Fibroblast of skin of right biceps (primary cell): ENCODE measurements at places on chromosomes 1 and 21.

DNA sequence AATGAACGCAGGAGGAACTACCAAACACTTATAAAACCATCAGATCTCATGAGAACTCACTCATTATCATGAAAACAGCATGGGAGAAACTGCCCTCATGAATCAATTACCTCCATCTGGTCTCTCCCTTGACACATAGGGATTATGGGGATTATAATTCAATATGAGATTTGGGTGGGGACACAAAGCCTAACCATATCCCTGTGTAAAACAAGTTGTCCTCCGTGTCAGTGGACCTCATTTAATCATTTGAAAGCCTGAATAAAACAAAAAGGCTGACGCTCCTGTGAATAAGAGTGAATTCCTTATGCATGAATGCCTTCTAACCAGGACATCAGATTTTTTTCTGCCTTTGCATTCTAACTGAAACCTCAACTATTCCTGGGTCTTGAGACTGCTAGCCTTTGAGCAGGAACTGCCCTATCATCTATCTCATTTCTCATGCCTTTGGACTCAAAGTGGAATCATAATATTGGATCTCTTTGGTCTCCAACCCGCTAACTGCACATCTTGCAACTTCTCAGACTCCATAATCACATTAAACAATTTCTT is 648.8 kb downstream of the ADGRL2 start:
- peak; percentile 29 for DNase-seq

DNA sequence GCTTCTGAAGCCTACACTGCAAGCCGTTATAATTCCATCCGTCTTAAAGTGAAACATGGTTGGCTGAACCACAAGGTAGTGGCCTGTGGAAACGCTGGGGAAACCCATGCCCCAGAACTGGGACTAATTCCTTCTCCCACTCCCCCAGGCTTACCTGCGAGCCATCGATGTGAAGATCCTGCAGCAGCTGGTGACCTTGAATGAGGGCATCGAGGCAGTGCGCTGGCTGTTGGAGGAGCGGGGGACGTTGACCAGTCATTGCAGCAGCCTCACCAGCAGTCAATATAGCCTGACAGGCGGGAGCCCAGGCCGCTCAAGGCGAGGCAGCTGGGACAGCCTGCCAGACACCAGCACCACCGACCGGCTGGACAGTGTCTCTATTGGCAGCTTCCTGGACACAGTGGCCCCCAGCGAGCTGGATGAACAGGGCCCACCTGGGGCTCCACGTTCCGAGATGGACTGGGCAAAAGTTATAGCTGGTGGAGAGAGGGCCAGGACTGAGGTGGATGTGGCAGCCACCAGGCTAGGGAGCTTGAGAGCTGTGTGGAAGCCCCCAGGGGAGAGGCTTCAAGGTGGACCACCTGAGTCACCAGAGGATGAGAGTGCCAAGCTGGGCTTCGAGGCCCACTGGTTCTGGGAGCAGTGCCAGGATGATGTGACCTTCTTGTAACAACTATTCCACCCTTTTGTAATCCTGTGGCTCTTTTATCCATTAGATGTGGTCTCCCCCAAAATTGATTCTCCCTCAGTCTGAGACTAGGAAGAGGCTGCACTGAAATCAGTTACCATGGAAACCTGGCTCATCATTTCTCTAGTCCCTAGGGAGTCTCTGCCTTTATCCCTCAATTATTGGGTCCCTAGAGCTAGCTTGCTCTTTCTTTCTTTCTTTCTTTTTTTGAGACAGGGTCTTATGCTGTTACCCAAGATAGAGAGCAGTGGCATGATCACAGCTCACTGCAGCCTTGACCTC is 16.7 kb downstream of the LURAP1 start:
- DNase-seq, result peak; percentile 15

DNA sequence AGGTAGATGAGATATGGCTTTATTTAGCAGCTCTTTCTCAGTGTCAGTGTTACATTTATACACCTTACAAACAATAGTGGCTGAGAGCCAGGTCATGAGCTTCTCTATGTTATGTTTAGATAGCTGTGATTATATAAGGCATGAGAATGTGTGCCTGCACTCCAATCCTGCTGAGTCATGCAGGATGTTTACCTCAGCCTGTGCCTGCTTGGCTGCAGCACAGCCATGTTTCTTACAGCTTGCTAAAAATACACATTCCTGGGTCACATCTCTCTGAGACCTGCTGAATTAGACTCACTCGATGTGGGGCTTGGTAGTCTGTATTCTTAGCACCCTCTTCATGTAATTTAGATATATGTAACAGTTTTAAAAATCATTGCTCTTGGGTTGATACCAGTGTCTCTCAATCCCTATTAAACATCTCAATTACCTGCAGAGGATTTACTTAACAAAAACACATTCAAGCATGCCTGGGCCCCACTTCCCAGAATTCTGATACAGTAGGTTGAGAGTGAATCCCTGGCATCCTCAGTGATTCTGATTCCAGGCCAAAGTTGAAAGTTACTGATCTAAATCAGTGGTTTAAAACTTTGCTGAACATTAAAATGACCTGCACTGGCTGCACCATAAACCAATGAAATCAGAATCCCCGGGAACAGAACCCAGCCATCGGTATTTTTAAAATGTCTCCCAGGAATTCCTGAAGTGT is 107.5 kb downstream of the GDAP2 start:
- DNase-seq, result peak; percentile 97

- peak; percentile 92 for DNase-seq
Measured at GRCh38 chr1:64934115-64934877, 32.1 kb downstream of the JAK1 start.

DNA sequence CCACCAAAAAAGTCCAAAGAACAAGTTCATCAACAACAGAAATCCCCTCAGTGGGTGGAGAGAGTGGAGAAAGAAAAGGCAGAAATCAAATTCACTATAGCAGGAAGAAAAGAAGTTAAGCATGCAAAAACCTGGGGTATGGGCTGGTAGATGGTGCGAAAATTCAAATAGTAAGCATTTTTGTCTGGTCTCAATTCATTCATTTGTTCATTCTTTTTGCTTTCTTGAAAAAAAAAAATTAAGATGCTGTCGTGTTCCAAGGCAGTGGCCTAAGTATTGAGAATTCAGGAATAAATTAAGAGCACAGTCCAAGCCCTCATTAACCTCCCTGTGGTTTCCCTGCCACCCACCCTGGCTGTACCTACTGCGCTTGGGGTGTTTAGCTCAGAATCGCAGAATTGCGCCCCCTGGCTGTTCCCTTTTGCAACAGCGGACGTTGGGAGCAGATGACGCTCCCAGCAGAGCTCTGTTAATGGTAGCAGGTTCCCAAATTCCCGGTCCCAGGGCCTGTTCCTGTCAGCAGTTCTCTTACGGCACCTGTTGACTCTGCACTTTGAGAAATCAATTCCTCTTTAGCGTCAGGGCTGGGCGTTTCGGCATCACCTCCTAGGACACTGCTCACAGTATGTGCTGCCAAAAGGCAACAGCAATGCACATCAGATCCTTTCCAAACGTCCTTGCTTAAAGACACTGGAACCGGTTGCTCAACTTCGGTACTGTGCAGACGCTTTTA is 34.0 kb upstream of the SSX2IP start:
- no peak for DNase-seq

- peak; percentile 83 for DNase-seq
Measured at GRCh38 chr1:38038861-38039260, 7.7 kb downstream of the POU3F1 start.

DNA sequence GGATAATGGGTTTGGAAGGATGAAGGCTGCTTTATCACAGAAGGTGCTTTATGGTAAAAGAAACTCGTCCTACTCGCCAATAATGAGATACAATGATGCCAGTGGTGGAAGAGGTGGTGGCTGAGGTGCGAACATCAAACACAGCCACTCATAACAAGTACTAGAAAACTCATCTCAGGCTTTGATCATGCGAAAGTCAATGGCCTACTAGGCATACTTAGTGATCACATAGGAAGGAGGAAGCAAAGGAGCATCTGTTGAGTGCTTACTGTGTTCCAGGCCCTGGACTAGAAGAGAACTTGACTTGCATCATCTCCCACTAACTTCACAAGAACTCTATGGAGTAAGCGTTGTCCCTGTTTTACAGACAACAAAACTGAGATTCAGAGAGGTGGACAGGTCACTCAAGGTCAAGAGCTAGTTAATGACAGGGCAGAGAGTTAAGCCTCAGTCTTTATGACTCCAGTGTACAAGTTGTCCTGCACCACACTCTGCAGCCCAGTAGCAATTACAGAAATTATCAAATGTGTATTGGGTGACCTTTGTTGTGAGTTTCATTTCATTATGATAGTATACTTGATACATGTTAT is 33.6 kb downstream of the RUNX1 start:
- no peak for DNase-seq

- DNase-seq, result no peak
Measured at GRCh38 chr1:16212251-16212961, at the start of gene ARHGEF19. Gene ARHGEF19 (minus strand): TSS chr1:16212652. CDS start chr1:16209054, 3,598 bp downstream.

DNA sequence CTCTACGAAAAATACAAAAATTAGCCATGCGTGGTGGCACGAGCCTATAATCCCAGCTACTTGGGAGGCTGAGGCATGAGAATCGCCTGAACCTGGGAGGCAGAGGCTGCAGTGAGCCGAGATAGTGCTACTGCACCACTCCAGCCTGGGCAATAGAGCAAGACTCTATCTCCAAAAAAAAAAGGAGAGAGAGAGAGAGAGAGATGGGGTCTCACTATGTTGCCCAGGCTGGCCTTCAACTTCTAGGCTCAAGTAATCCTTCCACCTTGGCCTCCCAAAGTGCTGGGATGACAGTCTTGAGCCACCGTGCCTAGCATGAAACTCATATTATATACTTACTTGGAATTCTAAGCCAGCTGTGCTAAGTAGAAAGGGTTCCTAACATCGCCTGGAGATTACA is 29.7 kb downstream of the PSMB2 start:
- no peak for DNase-seq

DNA sequence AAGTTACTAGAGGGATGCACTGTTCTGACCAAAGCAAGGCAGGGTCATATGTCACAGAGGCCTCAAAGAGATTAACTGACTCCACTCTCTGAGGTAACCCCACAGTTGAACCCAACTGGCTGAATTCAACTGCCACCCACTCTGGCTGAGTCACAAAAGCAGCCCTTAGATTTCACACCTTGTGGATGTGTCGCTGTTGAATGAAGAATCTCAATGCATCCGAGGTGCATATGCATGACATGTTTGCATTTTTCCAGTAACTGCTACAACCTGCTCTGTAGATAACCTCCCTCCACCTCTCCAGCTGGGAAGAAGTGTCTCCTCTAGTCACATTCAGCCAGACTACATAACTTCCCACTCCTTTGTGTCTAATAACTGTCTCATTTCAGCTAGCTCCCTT is 27.9 kb upstream of the KIF21B start:
- DNase-seq, result no peak

DNA sequence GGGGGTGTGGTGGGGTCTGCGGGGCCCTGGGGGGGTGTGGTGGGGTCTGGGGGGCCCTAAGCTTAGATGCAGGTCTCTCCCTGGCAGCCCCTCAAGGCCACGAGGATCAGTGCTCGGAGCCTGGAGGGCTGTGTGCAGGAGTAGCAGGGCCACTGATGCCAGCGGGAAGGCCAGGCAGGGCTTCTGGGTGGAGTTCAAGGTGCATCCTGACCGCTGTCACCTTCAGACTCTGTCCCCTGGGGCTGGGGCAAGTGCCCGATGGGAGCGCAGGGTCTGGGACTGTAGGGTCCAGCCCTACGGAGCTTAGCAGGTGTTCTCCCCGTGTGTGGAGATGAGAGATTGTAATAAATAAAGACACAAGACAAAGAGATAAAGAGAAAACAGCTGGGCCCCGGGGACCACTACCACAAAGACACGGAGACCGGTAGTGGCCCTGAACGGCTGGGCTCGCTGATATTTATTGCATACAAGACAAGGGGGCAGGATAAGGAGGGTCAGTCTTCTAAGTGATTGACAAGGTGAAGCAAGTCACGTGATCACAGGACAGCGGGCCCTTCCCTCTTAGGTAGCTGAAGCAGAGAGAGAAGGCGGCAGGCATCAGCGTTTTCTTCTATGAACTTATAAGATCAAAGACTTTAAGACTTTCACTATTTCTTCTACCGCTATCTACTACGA is 8.7 kb downstream of the RNF223 start:
- no peak for DNase-seq

DNA sequence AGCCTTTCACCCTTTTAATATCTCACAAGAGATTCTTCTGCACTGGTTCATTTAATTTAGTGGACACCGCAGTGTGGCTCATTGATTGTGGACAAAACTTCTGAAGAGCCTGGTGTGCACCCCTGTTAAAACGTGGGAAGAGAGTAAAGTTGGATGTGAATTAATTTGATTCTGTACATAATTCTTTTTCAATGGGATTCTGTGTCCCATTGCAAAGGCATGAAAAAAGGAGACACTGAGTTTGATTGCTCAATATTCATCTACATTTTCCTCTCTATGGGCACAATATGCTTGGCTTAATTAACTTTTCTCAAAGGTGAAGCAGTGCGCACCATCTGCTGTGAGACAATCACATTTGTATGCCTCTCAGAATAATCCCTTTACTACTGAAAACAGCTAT is 95.1 kb downstream of the BARHL2 start:
- DNase-seq, result no peak

DNA sequence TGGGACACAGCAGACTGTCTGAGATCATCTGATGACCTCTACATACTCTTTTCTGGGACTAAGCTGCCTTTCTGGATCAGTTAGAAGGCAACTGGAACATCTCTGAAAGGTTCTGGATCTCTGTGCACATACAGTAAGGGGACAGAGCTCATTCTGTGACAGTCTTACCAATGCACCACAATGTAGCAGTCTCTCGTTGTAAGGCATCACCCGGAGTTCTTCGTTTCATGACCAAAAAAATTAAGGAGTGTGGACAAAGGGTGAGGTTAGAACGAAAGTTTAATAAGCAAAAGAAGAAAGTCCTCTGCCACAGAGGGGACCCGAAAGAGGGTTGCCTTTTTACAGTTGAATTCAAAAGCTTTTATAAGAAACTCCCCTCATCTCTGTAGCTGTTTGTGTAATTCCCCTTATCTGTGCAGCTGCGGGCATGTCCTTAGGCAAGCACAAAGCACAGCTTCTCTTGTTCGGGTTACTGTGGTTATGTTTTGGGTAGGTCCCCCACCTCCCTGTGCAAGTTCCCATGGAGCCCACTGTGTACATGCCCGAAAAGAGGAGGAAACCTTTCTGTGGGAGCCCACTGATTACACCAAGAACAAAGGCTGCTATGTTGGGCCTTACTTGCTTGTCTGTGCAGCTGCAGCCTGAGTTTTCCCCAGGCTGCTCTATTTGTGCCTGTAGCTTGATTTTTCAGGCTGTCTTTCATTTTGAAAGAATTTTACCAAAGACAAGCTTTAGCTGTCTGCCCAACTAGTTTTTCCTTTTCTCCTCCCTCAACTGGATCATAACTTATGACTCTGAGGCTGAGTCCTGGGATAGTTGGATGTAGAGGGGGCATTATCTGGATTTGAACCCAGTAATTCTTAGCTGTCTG is 53.1 kb upstream of the CACNA1E start:
- no peak for DNase-seq

GRCh38 chr1:34879230-34879629 is 19.7 kb upstream of the SMIM12 start:
- no peak for DNase-seq

DNA sequence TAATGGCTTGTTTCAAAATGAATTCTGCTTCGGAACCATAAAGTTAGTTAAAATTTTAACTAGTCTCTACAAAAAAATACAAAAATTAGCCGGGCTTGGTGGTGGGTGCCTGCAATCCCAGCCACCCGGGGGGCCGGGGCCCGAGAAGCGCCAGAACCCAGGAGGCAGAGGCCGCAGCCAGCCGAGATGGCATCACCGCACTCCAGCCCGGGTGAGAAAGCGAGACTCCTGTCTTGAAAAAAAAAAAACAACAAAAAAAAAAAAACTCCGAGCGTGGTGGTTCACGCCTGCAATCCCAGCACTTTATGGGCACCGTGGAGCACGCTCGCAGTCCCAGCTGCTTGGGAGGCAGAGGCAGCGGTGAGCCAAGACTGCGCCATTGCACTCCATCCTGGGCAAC is 781.4 kb downstream of the BRINP3 start:
- no peak for DNase-seq

- no peak for DNase-seq
Measured at GRCh38 chr1:116465477-116465844, 92.4 kb downstream of the ATP1A1 start.
